Fibroblast of the aortic adventitia (primary cell): ENCODE measurements at places on chromosomes 4 and X. TPM values are rescaled to one million over a fixed set of nuclear protein-coding genes. Genes with fewer than 3 reads are reported as not detected.

CCKAR gene
- total RNA-seq, result 3.1 TPM in 1 of 2 replicates, not detected in the other

IGFBP7 gene
- total RNA-seq, result 263 and 2,449 TPM in 2 replicates

AWAT2 gene
- under 0.01 TPM in 1 of 2 replicates, not detected in the other for total RNA-seq

FAM193A gene
- total RNA-seq, result 17.4 and 38.7 TPM in 2 replicates

ARHGEF9 gene
- total RNA-seq, result 13.8 and 19.2 TPM in 2 replicates

MSANTD1 gene
- total RNA-seq, result 0.41 and 0.63 TPM in 2 replicates

FGFBP2 gene
- not detected in 2 replicates for total RNA-seq

FAAH2 gene
- under 0.01 TPM in 1 of 2 replicates, not detected in the other for total RNA-seq

RBMX2 gene
- 24.8 and 47.8 TPM in 2 replicates for total RNA-seq

EPGN gene
- 0.90 TPM in 1 of 2 replicates, not detected in the other for total RNA-seq

NUDT11 gene
- total RNA-seq, result 11.8 and 13.9 TPM in 2 replicates

DUSP21 gene
- total RNA-seq, result not detected in 2 replicates

CYP2U1 gene
- 17.3 and 29.3 TPM in 2 replicates for total RNA-seq

ETDB gene
- not detected in 2 replicates for total RNA-seq

MPC1L gene
- total RNA-seq, result not detected in 2 replicates

ADAMTS3 gene
- total RNA-seq, result 5.0 and 20.3 TPM in 2 replicates

ESX1 gene
- not detected in 2 replicates for total RNA-seq

NCAPG gene
- 2.0 and 60.1 TPM in 2 replicates for total RNA-seq

SGMS2 gene
- 144 and 145 TPM in 2 replicates for total RNA-seq

CLDN2 gene
- total RNA-seq, result not detected in 2 replicates

C1QTNF7 gene
- total RNA-seq, result 0.18 and 11.8 TPM in 2 replicates

FAM47B gene
- not detected in 2 replicates for total RNA-seq

TBX22 gene
- total RNA-seq, result not detected in 2 replicates

OTUD6A gene
- total RNA-seq, result not detected in 2 replicates

KLHL34 gene
- total RNA-seq, result not detected in 2 replicates

LEF1 gene
- total RNA-seq, result 0.63 TPM in 1 of 2 replicates, not detected in the other

ASMT gene
- total RNA-seq, result not detected in 2 replicates

C4orf36 gene
- 0.81 TPM in 1 of 2 replicates, not detected in the other for total RNA-seq

MAGEA1 gene
- total RNA-seq, result not detected in 2 replicates

F8A2 gene
- not detected in 2 replicates for total RNA-seq

RTL5 gene
- total RNA-seq, result 2.3 and 4.3 TPM in 2 replicates

MPP1 gene
- total RNA-seq, result 10.0 and 23.3 TPM in 2 replicates

FHIP1A gene
- 0.33 and 0.99 TPM in 2 replicates for total RNA-seq

TLR1 gene
- total RNA-seq, result 3.2 and 3.5 TPM in 2 replicates

PCGF3 gene
- 15.0 and 24.2 TPM in 2 replicates for total RNA-seq

RNF4 gene
- 75.6 and 311 TPM in 2 replicates for total RNA-seq

TAF9B gene
- total RNA-seq, result 20.8 and 61.5 TPM in 2 replicates

CXCL3 gene
- total RNA-seq, result 0.09 TPM in 1 of 2 replicates, not detected in the other

DAPP1 gene
- total RNA-seq, result not detected in 2 replicates

ZNF711 gene
- total RNA-seq, result 0.09 and 2.0 TPM in 2 replicates

NPY2R gene
- 0.27 TPM in 1 of 2 replicates, not detected in the other for total RNA-seq

RGN gene
- total RNA-seq, result 2.4 and 7.0 TPM in 2 replicates

ARSJ gene
- total RNA-seq, result 12.4 and 23.8 TPM in 2 replicates

CXorf49 gene
- total RNA-seq, result not detected in 2 replicates

AREG gene
- total RNA-seq, result 0.54 TPM in 1 of 2 replicates, not detected in the other

RASGEF1B gene
- total RNA-seq, result 1.2 and 2.0 TPM in 2 replicates

TMSB15A gene
- total RNA-seq, result 1.4 TPM in 1 of 2 replicates, not detected in the other

XAGE1B gene
- not detected in 2 replicates for total RNA-seq
